Esophagus muscularis mucosa (tissue), 4 donors: ENCODE measurements at places on chromosomes 11 and 22. TPM values are rescaled to one million over a fixed set of nuclear protein-coding genes. Genes with fewer than 3 reads are reported as not detected.

Gene CD248
- 23.0 TPM for total RNA-seq

Gene MOV10L1
- 0.23 TPM for total RNA-seq

Gene RIMBP3C
- not detected for total RNA-seq

Gene RAG1
- total RNA-seq: 0.42 TPM

Gene OR8B4
- total RNA-seq: not detected

Gene ADAMTS15
- total RNA-seq: 6.6 TPM

Gene UNC93B1
- 29.2 TPM for total RNA-seq

Gene TRIM48
- total RNA-seq: not detected

Gene SLC22A24
- not detected for total RNA-seq

Gene IGLL5
- 0.39 TPM for total RNA-seq

Gene P4HA3
- total RNA-seq: 0.99 TPM

Gene GPHA2
- total RNA-seq: not detected

Gene CASP12
- 2.6 TPM for total RNA-seq

Gene ILK
- total RNA-seq: 630 TPM
